Neural crest cell (in vitro differentiated cells): ENCODE measurements at places on chromosomes 5 and 9.
A peak's percentile ranks its signal among the peaks of the same experiment; 100 is the strongest.

GRCh38 chr9:36959681-36960574 lies 74.1 kb downstream of the PAX5 start:
- no peaks in the 10 kb centered on the region for H3K36me3 ChIP-seq
- H3K27me3 ChIP-seq: peaks cover 18% of the 10 kb centered on the region
- DNase-seq: no peak
- peaks cover 16% of the 10 kb centered on the region for H3K4me1 ChIP-seq
- H3K27ac ChIP-seq: no peak overlapping the region

- no peak for DNase-seq
- H3K4me1 ChIP-seq: no peaks in the 10 kb centered on the region
- no peak overlapping the region for H3K27ac ChIP-seq
- peaks cover 2% of the 10 kb centered on the region for H3K27me3 ChIP-seq
Measured at GRCh38 chr9:6086006-6086655, 70.7 kb upstream of the RANBP6 start.

DNA sequence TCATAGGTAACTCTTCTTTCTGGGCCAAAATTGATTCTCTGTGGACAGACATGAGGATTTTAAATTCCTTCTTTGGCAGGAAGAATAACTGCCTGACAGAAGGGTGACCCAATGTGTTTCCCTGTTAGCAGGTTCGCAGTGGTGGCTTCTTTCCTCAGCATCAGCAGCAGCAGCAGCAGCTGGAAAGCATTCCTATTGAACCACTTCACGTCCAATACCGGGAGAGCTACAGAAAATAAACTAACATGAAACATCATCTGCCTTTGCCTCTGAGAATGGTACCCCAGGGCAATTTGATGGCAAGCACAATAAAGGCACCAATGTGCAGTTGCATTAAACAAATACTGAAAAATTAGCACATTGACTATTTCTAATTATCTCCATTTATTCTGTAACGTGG lies 214.5 kb downstream of the TMEM167A start:
- H3K27ac ChIP-seq: no peak overlapping the region
- DNase-seq: no peak
- H3K4me3 ChIP-seq: no peak overlapping the region
- no peaks in the 10 kb centered on the region for H3K36me3 ChIP-seq
- peaks cover 64% of the 10 kb centered on the region for H3K4me1 ChIP-seq

DNA sequence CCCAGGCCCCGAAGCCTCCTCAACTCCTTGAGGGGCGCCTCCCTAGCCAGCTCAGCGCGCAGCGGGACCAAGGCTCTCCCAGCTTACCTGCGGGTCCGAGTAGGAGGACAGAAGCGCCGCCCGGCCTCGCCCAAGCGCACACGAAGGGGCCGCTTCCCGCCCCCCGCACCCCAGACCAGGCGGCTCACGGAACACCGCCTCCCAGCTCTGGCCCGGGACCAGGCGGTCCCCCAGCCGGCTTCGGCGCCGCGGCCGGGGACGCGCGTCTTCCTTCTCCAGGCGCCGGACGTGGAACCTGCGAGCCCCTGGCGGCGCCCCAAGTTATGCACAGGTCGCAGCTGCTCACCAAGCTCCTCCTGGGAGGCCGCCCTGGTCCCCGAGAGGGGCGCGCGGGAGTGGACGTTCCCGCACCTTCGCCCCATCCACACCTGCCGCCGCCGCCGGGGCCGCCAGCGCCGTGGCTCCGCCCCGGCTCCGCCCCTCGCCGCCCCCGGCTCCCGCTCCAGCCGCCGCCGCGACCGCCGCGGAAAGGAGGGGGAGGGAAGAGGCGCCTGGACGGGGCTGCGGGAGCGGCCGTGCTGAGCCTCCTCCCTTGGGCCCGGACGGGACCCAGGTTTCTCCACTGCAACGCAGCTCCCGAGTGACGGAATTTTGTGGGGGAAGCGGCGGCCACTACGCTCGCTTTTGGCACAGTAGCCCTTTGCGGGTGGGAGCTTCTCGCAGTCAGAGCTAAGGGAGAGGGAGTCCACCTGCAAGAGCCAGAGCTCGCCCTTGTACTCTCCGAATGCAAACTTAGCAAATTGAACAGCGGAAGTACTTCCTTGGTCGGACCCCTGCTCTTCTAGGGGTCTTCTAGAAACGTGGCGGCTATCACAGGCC lies 77.5 kb upstream of the IFNE start:
- peak overlapping the region; percentile 88 for H3K4me3 ChIP-seq
- no peaks in the 10 kb centered on the region for H3K36me3 ChIP-seq
- peaks cover 6% of the 10 kb centered on the region for H3K4me1 ChIP-seq
- H3K27ac ChIP-seq: no peak overlapping the region
- DNase-seq: peak; percentile 32
- peaks cover 67% of the 10 kb centered on the region for H3K27me3 ChIP-seq

DNA sequence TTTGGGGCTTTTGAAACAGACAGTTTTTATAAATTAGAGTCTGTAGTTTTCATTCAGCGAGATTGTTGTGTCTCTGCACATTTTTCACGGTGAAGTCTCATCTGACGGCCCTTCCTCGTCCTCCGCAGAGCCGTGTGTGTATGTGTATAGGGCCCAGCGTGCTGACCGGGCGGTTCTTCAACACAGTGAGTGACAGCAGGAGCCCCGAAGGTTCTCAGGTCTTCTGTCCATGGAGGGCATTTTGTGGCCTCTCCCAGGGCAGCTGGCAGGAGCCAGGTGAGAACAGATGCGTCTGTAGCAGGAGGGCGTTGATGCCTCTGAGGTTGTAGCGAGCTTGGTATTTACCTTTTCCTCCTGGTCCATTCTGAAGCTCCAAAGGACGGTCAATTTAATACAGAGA lies 116.0 kb upstream of the LPCAT1 start:
- H3K36me3 ChIP-seq: no peaks in the 10 kb centered on the region
- no peak overlapping the region for H3K4me3 ChIP-seq
- peaks cover 30% of the 10 kb centered on the region for H3K27me3 ChIP-seq
- DNase-seq: no peak
- no peak overlapping the region for H3K27ac ChIP-seq

GRCh38 chr9:38316166-38316780 lies 76.2 kb upstream of the ALDH1B1 start:
- peaks cover 10% of the 10 kb centered on the region for H3K27me3 ChIP-seq
- no peak for DNase-seq

- H3K4me3 ChIP-seq: no peak overlapping the region
- peaks cover 11% of the 10 kb centered on the region for H3K4me1 ChIP-seq
- peak; percentile 12 for DNase-seq
- H3K36me3 ChIP-seq: no peaks in the 10 kb centered on the region
- no peaks in the 10 kb centered on the region for H3K27me3 ChIP-seq
Measured at GRCh38 chr5:122498163-122498562, 186.1 kb downstream of the SNCAIP start.
